AG09309 (cell line): ENCODE measurements at places on chromosomes 12 and 14.

DNA sequence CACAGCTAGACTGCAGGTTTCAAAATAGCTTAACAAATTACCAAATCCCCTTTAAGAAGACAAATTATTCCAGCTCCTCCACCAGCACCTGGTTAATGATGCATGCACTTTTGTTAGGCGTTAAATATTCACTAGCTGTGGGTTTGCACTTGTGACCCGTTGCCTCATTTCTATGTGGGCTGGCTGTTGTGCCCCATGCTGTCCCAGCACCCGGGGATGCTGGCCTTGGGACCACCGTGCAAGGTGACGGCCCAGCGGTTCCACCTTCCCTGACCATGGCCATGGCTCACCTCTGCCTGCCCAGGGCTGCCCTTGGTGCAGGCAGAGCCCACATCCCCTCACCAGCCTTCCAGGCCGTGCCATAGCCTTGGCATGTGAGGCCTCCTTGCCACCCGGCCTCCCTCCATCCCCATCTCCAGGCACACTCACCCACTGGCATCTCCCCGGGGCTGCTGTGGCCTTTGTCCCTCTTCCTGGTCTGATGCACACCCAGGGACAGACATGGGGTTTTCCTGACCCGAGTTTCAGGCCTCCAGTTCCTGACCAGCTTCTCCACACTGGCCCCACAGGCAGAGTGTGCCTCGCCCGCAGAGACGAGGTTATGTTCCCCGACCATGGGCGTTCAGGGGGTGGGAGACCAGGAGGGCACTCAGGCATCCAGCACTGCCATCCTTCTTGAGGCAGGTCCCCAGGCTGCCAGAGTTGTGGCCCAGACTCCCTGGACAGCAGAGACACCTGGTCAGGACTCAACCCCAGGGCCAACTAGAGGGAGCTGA is 20.3 kb upstream of the C14orf180 start:
- no peak for DNase-seq

- no peak for DNase-seq
Observed at GRCh38 chr14:76654573-76655108, 106.6 kb upstream of the VASH1 start.

DNA sequence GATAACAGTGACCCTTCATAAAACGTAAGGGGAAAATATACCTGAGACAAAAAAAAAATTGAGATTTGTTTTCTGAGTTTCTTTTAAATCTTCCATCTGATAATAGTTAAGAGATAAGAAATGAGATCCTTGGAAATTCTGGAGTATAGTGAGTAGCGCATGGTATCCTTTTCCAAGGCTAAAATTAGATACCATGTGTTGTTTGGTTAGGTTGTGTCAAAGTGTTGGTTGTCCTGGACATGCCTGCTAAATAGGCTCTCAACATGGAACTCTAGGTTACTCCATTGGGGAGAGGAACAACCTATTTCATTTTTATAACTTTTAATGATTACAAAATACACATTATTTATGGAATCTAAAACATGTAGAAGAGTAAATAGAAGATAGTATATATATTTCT is 14.8 kb downstream of the PYGL start:
- no peak for DNase-seq

DNA sequence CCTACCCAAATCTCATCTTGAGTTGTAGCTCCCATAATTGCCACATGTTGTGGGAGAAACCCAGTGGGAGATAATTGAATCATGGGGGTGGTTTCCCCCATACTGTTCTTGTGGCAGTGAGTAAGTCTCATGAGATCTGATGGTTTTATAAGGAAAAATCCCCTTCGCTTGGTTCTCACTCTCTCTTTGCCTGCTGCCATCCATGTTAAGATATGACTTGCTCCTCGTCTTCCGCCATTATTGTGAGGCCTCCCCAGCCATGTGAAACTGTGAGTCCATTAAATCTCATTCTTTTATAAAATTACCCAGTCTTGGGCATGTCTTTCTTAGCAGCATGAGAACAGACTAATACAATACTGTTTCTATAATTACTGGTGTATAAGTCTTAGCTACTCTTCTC is 6.5 kb upstream of the BCAT1 start:
- no peak for DNase-seq

DNA sequence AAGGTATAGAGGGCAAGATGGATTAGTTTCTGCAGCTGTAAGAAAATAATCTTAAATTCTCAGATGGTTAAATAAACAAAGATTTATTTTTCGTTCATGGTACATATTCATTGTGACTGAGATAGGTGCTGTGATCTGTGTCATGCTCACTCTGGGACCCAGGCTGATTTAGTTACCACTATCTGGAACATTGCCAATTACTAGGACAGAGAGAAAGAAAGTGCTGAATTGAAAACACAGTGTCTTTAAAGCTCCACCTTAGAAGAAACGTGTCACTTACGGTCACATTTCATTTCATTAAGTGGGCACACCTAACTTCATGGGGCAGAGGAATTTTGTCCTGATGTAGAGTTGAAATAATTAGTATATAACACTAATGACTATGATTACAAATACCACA is 430.0 kb downstream of the CCDC91 start:
- DNase-seq = no peak

- no peak for DNase-seq
Observed at GRCh38 chr12:116067892-116068291, 209.6 kb downstream of the MED13L start.

GRCh38 chr12:88756153-88756552 is 175.9 kb upstream of the KITLG start:
- DNase-seq = no peak

DNA sequence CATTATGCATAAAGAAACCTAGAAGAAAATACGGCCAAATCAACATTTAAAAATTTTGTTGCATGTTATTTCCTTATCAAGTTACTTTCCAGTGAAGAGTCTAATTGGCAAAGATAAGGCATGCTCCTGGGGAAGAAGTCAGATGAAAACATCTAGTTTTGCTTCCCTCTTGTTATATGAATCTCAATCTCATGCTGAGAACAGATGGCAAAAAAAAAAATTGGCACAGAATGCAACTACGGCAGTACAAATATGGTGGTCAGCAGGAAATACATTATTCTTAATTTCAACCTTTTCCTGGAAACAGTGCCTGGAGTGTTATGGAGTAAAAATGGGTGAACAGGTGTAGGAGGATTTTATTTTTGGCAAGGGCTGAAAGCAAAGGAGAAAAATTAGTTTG is 32.8 kb downstream of the HECTD4 start:
- DNase-seq = no peak

- no peak for DNase-seq
Observed at GRCh38 chr12:570435-570920, 92.8 kb downstream of the NINJ2 start.
